Fibroblast of skin of left biceps (primary cell): ENCODE measurements at places on chromosomes 5 and 9.

DNA sequence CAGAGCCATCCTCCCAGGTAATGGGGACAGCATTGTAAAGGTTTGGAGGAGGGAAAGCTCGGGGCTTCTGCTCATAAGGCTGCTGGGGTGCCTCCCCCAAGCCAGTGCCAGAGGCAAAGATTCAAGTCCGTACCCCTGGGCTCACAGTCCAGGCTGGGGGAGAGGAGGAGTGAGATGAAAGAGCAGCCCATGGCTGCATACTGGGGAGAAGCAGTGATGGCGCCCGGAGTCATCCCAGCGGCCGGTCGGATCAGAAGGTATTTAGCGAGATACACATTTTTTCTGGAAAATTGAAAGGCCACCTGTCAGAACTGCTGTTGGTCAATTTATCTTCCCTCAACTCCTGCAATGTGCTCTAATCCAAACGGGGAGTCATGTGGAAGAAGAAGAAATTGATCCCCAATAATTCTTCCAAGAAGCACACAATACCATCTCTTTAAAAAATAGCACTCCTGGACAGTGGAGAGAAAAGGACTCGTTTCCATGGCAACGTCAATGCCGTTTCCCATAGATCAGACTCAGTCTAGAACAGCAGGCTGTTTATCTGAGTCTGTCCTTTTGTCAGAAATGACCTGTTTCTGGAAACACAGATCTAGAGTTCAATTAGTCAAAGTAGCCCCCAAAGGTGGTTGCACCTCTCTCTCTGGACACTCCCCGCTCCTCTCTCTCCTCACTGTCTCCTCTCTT, 65.9 kb downstream of the NSG2 start:
- no peak for DNase-seq

DNA sequence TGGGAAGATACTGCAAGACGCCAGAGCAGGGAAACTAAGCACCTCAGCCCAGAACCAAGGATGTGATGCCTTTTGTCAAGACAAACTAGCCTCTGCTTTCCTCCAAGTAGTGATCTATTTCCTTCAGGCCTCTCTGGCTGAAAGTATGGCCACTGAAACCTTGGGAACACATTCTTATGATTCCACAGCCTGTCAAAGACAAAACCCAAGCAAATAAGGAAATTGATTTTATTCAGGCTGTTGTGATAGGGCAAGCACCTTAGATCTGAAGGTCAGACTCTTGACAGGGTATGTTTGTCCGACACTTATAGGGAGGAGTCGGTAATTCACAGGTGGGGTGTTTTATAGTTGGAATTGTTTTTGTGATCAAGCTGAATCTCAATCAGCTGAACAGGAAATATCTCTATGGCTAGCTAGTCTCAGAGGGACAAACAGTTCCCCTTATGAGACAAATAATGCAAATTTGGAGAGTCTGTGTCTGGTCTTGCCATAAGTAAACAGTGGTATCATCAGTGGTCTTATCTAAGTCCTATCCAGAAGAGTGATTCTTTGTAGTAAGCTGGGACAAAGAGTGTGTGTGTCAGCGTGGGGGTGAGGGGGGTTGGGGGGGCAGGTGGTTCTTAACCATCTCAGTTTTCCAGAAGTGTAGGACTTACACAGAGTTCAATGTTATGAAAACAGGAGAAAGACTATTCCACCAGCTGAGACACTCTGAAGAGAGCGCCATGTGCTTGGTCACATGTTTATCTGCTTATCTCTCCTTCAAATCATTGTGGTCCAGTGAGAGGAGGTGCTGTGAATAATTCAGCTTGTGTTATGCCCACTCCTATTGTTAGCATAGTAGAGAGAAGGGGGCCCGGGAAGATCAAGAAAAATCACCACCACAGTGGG, 6.7 kb upstream of the ZCCHC10 start:
- DNase-seq: no peak

GRCh38 chr5:178530526-178530925, 59.7 kb downstream of the COL23A1 start:
- DNase-seq: no peak

DNA sequence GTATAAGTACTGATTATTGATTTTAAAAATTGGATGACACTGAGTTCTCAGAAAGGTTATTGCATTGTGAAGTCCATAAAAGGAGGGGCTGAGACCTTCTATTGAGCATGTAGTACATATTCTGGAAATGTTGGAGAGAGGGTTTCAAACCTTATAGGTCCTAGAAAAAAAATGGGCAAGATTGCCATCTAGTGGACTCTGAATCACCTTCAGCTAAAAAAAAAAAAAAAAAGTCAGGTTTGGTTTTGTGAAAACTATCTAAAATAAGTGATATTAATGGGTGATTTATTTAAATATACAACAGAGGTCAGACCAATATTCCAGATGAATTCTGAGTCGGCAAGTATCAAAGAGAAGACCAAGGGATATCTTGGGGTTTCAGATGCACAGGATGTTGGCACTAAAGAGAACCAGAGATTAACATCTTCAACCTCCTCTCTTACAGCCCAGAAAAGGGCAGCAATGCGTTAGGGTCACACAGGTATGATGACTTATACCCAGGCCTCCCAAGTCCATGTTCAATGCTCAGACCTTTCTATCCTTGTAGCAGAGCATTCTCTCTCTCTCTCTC, 109.8 kb upstream of the NMUR2 start:
- DNase-seq: no peak

DNA sequence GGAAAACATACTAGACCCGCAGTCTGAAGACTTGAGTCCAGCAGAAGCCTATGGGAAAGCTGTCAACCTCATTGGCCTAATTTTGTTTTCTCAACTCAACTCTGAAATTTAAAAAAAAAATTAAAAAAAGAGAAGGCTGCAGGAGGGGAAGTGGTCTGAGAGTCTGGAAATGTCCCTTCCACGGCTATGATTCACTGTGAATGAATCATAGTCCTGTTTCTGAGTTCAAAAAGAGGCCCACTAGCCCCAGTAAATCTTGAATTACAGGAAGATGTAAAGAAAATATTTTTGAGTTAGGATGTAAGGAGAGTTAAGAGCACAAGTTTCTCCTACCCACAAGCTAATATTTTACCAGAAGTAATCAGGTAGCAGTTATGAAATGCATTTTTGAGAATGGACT, 565.5 kb upstream of the DMAC1 start:
- peak; percentile 61 for DNase-seq

DNA sequence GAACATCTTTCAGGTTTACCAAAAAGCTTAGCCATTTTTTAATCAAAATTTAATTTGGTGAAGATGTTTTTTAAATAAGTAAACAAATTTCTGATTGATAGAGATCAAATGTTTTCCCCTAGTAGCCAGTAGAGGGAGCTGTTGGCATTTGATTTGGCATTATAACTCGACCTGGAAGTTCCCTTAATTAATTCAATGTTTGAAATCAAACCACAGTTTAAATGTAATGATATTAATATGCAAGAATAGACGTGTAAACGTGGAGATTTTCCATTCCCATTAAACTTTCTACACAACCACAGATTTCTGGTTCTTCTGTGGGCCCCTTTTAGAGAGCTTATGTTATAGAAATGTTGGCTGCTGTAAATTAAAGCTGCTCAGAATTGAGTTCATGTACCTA, 148.1 kb upstream of the MPDZ start:
- DNase-seq: peak; percentile 24

DNA sequence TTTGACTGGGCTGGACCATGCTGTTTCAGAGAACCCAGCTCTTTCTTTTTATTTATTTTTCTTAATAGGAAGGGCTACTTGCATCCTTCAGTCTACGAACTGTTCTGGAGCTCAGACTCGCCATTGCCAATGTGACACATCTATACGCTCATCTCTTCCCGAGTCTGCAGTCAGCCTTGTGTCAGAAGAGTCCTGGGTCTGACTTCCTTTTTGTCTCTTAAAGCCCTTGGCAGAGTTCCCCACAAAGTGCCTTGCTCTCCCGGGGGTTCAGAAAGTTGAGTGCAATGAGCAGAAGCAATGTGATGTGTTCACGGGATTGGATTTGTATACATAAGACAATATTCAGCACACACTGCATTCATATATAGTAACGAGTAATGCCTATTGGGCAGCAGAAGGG, 140.4 kb downstream of the ATPSCKMT start:
- DNase-seq: no peak

DNA sequence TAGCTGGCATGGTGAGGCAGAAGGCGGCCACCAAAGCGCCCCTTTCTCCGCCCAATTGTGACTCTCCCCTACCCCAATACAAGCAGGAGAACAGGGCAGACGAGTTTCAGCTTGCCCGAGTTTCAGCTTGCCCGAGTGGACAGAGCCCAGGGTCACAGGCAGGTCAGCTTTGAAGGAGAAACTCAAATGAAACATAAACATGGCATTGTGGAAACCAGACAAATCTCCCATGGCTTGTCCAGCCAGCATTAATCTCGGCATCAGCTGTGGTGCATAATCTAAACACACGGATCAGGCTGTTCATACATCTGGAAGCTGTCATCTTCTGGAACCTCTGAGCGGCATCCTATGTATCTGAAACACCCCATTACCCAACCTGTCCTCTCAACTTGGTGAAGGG, 16.9 kb downstream of the PTCH1 start:
- DNase-seq: no peak

DNA sequence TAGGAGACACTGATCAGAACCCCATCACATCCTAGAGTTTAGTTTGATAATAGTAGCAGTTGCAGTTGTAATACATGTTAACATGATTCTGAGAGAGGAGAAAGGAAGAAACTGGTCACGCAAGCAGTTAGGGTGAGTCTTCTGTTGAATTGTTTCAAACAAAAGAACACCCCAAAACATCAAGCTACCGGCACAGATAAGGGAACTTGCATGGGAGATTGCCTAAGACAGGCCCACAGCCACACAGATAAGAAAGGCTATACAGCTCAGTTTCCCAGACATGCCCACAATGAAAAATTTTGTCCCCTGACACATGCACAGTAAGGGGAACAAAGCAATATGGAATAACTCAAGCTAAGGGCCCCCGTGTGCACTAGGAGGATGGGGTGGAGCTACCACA, 15.9 kb downstream of the HSPB3 start:
- no peak for DNase-seq

- no peak for DNase-seq
Observed at GRCh38 chr5:73969195-73970036, 343.4 kb downstream of the ARHGEF28 start.

GRCh38 chr5:154334406-154335064, 111.3 kb upstream of the SAP30L start:
- DNase-seq: no peak

- no peak for DNase-seq
Observed at GRCh38 chr9:114461468-114461867, 43.8 kb downstream of the WHRN start.

GRCh38 chr5:126658561-126658960, 57.8 kb downstream of the PHAX start:
- DNase-seq: no peak

GRCh38 chr9:81669866-81670265, 19.5 kb downstream of the TLE1 start:
- no peak for DNase-seq

GRCh38 chr9:114957558-114957957, 27.2 kb upstream of the TNFSF8 start:
- DNase-seq: no peak

GRCh38 chr9:89218040-89218928, 39.7 kb upstream of the SHC3 start:
- DNase-seq: no peak

DNA sequence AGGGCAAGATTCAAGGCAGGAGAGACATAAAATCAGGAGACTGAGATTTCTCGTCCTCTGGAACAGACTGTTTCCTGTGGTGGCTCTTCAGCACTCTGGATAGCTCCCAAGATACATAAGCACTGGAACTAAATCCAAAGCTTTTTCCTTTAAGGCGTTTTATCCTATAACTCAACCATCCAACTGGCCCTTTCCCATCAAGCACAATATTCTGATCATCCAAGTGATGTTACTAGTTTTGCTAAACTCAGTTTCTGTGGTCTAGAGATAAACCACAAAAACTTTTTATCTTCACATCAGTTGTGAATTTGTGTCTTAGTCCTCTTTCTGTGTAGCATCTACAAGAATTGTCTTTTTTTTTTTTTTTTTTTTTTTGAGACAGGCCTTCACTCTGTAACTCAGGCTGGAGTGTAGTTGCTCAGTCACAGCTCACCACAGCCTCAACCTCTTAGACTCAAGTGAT, 299.4 kb downstream of the COX7C start:
- DNase-seq: peak; percentile 9

DNA sequence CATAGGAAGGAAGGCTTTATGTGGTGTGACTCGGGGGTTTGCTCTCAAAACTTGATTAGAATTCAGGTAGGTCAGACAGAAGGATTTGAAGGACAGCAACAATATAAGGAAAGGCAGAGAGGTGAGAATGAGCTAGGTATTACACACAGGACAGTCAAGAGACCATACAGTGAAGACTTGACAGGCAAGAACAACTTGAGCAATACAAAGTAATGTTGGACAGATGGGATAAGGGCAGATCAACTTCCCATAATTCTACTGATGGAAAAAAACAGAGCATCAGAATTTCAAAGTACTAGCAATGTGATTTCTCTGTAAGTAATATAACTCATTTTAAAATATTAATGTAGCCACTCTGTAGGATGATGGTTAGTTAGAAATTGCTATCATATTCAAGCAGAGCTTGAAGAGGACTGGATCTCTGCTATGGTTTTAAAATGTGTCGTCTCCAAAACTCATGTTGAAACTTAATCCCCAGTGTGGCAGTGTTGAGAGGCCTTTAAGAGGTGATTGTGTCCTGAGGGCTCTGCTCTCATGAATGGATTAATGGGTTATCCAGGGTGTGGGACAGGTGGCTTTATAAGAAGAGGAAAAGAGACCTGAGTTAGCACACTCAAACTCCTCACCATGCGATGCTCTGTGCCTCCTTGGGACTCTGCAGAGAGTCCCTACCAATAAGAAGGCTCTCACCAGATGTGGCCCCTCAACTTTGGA, 22.4 kb upstream of the HOMER1 start:
- DNase-seq: no peak

GRCh38 chr9:32378496-32378895, 5.9 kb upstream of the ACO1 start:
- DNase-seq: peak; percentile 36

DNA sequence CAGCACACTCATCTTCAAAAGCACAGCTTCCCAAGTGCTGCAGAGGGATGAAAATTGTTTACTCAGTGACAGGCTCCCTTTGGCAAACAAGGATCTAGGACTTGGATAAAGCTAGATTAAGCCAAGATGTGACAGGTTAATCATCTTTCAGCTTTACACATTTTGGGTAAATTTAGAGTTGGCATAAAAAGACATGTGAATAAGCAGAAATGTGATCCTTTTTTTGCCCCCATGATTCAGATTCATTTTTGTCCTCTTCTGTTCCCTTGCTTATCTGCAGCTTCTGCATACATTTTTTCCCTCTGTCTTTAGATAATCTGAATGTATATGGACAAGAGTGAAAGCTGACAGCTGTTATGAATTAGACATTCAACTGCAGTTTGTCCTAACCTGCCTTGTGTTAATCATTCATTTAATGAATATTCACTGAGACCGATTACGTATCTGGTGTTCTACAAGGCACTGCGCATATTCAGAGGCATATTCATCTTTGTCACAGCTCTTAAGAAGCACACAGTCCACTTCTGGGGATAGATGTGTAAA, 19.6 kb downstream of the ADAMTSL1 start:
- DNase-seq: no peak

DNA sequence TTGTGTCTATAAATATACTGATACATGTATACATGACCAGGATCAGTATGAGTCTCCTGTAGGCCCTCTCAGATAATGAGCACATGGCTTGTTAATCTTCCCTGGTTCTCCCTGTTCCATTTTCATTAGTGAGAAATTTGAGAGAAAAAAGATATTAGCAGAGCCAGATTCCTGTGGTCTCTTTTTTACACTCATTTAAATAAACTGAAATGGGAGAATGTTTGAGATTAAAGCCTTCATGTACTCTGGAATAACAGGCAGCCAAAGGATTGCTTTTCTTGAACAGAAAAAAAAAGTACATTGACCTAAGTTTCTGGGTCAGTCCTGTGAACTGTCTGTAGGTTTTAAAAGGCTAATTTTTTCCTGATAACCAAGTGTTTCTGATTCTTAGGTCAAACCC, 44.2 kb downstream of the PWWP2A start:
- no peak for DNase-seq
